ENCODE measurements at places on chromosomes 1 and 21.

DNA sequence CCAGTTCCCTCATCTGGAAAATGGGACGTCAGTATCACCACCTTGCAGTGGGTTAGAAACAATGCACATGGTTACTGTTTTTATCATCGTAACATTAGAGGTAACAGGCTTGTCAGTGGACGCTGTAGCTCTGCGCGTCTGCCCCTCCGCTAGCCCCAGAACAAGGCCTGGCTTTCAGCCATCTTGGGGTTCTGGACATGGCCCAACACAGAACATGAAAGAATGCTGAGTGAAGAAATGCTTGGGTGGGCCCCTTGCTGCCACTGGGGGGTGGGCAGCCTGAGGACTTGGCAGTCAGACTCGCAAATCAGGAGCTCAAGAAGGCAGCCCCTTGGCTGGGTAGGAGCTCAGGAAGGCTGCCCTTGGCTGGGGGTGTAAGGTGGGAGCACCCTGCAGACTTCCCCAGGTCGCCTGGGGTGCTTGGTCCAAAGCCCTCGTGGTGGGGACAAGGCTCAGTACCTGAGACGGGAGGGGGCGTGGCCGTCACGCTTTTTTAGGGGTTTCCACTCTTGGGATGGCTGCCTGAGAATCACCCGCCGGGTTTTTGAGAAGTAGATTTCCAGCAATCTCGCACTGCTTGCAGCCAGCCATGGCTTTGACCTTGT lies 51.7 kb downstream of the SLC37A1 start:
- DNase-seq: no peak

GRCh38 chr1:191320062-191320461 lies 838.2 kb upstream of the RGS18 start:
- no peak for DNase-seq

- no peak for DNase-seq
Observed at GRCh38 chr1:201393076-201393475, 6.0 kb downstream of the LAD1 start.

DNA sequence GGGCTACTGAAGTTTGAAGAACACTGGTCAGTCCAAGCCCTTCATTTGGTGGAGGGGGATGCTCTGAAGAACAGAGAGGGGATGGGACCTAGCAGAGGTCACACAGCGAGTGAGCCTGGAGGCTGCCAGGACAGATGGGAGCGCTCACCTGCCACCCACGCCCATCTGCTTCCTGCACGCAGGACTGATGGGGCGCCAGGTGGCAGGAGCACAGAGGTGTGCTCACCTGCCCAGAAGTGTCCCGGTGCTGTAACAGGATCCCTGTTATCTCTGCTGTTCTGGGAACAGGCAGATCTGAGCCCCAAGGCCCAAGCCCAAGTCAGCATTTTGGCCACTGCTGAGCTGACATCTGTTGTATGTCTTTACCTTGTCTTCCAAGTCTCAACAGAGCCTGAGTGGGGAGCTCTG lies 40.5 kb downstream of the EPHB2 start:
- no peak for DNase-seq

GRCh38 chr1:229281339-229281926 lies 10.5 kb downstream of the RAB4A start:
- DNase-seq: no peak

- no peak for DNase-seq
Observed at GRCh38 chr1:21305900-21306189, 15.6 kb upstream of the ECE1 start.

GRCh38 chr1:92342401-92342800 lies 43.5 kb downstream of the RPAP2 start:
- DNase-seq: no peak

DNA sequence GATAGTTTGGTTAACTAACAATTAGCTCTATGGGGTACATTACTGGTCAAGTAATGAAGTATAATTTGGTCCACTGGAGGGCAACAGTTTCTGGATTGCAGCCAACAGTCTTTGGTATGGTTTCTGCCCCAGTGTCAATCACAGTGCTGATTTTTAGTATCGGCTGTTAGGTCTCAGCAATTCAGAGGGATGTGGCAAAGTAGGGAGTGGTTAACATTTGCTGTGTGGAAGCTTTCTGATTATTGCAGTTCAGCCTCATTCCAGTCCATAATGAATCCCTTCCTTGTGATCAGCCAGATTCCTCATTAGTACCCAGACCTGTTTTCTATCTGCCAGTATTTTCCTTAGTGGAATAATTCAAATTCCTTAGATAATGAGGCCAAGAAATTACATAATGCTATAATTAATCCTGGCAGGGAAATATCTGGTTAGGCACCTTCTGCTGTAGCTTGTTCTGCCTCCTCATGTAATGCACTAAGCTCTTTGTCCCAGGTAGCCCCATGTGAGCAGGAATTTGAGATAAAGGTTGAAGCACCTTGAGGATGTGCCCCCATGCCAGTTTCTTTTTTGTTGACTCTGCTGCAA lies 14.0 kb downstream of the F3 start:
- DNase-seq: no peak

Data from anterior cingulate cortex (tissue), 58 donors.